Suppressor macrophage (primary cell): ENCODE measurements at places on chromosomes 13 and 19.

DNA sequence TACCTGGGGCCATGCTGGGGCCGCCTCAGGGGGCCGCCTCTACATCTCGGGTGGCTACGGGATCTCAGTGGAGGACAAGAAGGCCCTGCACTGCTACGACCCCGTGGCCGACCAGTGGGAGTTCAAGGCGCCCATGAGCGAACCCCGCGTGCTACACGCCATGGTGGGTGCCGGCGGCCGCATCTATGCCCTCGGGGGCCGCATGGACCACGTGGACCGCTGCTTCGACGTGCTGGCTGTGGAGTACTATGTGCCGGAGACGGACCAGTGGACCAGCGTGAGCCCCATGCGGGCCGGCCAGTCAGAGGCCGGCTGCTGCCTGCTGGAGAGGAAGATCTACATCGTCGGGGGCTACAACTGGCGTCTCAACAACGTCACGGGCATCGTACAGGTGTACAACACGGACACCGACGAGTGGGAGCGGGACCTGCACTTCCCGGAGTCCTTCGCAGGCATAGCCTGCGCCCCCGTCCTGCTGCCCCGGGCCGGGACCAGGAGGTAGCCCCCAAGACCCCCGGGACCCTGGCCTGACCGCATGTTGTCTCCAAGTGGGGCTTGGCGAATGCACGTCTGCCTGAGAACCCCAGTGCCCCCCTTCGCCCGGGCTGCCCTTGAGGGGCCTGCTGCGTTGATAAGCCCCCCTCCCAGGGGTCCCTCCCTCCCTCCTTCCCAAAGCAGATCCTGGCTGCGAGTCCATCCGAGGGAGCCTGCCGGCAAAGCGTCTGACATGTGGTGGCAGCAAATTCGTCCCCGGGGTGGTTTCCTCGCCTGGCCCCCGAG lies 14.5 kb upstream of the CRTC1 start:
- DNase-seq: no peak

GRCh38 chr13:100508455-100508854 lies 80.1 kb downstream of the GGACT start:
- no peak for DNase-seq

GRCh38 chr13:95201814-95202651 lies 99.2 kb downstream of the ABCC4 start:
- DNase-seq: no peak

DNA sequence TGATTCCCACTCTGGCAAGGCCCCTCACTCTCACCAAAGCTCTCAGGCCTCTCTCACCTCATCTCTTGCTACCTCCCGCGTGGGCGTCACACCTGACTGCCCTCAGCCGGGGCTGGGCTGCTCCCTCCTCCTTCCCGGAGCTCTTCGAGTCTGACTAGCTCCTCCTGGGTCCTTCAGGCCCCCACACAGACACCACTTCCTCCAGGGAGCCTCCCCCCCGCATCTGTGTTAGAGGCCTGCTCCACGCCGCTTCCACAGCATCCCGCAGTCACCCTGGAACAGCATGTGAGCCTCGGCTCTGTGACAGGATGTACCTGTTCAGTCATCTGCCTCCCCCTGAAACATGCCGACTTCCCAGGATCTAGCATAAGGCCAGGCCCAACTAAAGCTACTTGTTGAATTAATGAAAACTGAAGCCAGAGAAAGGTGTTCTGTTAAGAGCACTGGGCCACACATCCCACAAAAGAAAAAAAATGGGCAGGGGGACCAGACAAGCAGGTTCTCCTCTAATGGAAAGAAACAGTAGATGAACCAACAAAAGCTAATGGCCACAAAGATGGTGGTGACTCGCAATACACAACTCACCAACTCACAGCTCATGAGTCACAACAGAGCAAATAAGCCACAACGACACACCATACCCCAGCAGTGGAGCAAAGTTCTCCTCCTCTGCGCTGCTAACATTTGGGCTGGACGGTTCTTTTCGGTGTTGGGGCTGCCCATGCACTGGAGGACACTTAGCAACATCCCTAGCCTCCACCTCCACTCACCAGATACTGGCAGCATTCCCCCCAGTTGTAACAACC lies 3.0 kb downstream of the PPP6R1 start:
- peak; percentile 44 for DNase-seq

DNA sequence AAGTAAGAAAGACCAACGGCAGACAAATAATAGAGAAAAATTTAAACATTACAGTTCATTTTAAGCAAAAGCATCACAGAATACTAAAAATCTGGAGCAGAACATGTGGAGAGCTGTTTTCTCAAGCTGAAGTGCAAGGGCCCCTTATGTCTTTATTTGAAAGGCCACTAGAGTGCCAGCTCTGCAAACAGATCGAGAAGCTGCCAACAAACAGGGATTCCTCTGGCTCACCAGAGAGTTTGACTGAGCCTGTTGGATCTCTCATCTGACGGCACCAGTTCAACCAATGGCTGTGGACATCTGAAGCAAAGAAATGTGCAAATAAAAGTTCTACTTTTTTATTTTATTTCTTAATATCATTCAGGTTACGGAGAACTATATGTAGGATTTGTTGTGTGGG lies 119.7 kb downstream of the COL4A2 start:
- no peak for DNase-seq

DNA sequence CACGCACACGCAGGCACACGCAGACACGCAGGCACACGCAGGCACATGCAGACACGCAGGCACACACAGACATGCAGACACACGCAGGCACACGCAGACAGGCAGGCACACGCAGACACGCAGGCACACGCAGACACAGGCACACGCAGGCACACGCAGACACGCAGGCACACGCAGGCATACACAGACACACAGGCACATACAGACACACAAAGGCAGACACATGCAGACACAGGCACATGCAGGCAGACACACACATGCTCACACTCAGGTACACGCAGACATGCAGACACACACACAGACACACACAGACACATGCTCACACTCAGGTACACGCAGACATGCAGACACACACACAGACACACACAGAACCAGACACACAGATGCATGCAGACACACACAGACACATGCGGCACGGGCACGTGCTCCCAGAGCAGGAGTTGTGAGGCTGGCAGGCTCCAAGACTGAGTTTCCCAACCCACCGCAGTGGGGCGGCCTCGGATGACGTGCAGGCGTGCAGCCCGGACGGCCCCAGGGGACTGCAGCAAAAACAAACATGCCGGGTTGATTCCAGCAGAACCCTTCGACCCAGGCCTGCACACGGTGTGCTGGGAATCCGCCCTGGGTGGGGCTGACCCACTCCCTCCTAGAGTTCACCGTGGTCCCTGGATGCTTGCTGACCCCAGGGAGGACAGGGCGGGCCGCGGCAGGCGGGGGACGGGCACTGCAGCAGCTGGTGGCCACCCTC lies 100.0 kb downstream of the GADD45B start:
- DNase-seq: no peak

DNA sequence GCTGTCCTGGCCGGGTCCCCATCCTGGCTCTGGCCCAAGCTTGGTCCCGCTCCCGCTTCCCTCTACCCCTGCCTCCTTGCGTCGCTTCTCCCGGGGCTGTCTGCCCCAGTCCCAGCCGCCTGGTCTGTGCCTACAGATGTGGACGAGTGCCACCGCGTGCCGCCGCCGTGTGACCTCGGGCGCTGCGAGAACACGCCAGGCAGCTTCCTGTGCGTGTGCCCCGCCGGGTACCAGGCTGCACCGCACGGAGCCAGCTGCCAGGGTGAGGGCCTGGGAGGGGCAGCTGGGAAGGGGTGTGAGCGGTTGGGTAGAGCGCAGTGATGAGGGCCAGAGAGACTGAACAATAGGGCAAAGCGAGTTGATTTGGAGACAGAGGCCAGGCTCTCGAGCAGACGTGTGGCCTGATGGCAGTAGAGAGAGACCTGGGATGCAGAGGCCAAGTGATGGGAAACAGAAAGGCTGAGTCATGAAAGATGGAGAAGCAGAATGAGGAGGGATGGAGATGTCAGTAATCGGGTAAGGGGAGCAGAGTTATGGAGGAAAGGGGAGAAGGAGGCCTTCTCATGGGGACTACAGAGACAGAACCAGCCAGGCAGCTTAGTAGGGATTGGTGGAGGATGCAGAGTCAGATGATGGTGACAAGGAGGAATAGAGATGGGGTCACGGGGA lies 9.4 kb downstream of the LTBP4 start:
- peak; percentile 75 for DNase-seq

- no peak for DNase-seq
These were observed 1217.5 kb downstream of the DIAPH3 start for GRCh38 chr13:58946274-58946673.

GRCh38 chr13:47474839-47475238 lies 526.2 kb downstream of the SUCLA2 start:
- no peak for DNase-seq

GRCh38 chr19:46341937-46342336 lies 5.0 kb upstream of the PPP5C start:
- no peak for DNase-seq
